Activated CD4-positive, CD25-positive, alpha-beta regulatory T cell treated with anti-CD3 and anti-CD28 coated beads, Interleukin-2, amount 50 U/mL, for 72 hours (primary cell): ENCODE measurements at places on chromosomes 3 and 15.

DNA sequence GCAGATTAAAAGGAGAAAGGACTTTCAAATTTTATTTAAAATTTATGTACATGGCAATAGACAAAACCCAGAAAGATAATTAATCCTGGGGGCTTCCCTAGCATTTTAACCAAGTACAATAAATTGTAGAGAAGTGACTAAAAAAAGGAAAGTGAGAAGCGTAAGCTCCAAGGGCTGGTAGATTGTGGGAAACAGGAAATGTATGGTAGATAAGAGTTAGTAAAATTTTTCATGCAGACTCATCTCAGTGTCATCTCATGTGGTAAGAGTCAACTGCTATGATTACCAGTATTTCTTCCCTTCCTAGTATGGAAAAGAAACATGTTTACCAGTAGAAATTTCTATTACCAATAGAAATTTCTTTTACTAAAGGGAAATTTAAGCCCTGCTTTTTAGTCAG is 464.3 kb upstream of the AGTR1 start:
- no peak for DNase-seq

- DNase-seq: no peak
Observed at GRCh38 chr3:193546129-193546528, 8.6 kb downstream of the ATP13A4 start.

- no peak for DNase-seq
Observed at GRCh38 chr15:39856357-39856756, 63.7 kb downstream of the GPR176 start.

- DNase-seq: no peak
Observed at GRCh38 chr3:11523572-11524101, 120.1 kb downstream of the VGLL4 start.

GRCh38 chr3:142120707-142121106 is 28.6 kb downstream of the TFDP2 start:
- DNase-seq: no peak

DNA sequence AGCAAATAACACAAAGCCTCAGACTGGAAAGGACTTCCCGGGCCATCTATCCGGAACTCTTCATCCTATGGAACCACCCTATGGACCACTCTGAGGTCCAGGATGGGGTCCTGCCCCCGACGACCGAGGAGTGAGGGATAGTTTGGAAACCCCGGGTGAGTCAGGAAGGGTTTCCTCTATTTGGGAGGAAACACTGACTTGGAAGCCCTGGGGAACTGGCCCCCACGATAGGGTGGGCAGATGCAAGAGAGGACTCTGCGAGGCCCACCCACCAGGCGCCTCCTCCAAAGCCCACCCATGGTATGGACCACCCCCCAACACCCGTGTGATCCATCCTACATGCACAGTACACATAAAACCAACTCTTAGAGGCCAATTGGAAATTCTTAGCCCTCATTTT is 69.4 kb downstream of the CPN2 start:
- DNase-seq: no peak
